ENCODE measurements at places on chromosomes 2 and 18. TPM values are rescaled to one million over a fixed set of nuclear protein-coding genes. Genes with fewer than 3 reads are reported as not detected.

- no peak for DNase-seq
These were observed 15.3 kb downstream of the DCTN1 start for GRCh38 chr2:74364533-74365505.

DNA sequence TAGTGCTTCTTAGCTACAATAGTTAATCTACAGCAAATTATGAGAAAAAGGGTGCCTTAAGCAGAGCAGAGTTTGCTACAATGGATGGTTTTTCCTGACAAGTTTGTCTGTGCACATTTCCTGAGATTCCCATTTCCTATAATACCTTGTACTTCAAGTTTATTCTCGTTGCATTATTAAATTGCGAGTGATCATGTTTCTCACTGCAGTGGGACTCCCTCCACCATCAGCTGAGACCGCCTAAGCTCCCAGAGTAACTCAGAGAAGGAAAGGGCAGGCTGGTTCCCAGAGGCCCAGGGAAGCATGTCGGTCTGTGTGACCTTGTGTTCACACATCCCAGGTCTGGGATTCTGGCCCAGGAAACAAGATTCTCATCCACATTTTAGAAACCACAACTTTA is 162.1 kb downstream of the ARL4C start:
- DNase-seq: no peak

SERPINB10 gene
- total RNA-seq: not detected

DNA sequence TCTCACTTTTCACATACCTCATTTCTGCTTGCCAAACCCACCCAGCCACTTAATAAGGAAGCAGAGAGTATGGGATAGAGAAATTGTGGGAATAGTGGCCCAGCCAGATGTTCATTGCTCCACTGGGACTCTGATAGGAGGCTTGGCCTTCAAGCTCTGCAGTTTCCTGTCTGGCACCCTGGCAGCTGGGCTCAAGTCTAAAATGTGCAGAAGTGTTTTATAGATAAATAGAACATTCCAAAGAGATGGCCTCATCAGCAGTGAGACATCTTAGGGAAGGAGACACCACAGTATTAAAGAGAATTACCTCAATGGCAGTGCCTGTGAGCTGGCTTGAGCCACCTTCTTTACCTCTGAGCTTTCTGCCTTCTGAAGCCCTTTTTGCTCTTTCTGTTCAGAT is 24.7 kb downstream of the COPS7B start:
- no peak for DNase-seq

DNA sequence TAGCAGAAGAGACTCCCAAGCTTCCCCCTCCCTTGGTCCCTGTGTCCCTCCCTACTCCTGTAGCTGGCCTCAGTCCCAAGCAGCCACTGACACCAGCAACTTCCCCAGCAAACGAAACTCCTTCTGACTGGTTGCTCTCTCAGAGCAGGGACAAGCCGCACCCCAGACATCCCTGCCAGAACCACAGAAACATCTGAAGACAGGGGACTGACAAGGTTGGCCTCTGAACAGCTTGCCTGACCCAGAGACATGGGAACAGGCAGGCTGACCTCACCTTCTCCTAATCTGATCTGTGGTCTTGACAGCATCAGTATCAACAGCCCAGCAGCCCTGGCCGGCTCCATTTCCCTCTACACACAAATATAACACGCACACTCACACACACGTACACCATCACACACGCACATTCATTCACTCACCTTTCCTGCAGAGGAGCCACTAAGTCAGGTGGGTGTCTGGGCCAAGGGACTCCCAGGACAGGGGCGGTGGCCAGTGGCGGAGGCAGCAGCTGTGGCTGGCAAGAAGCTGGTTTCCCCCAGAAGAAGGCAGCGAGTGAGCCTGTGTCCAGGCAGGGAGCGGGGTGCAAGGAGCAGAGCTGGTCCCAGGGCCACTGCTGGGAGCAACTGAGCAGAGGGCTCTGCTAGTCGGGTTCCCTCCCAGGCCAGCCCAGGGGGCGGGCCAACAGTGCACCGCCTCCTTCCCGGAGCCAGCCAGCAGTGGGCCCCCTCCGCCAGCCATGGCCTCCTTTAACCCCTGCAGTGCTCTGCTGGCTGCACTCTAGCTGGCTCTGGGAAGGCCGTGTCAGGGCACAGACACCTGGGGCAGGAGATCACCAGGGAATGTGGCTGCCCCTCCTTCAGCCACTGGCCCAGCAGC is 59.1 kb downstream of the TNS1 start:
- DNase-seq: peak; percentile 28

ATF2 gene
- 119 TPM for total RNA-seq

DNA sequence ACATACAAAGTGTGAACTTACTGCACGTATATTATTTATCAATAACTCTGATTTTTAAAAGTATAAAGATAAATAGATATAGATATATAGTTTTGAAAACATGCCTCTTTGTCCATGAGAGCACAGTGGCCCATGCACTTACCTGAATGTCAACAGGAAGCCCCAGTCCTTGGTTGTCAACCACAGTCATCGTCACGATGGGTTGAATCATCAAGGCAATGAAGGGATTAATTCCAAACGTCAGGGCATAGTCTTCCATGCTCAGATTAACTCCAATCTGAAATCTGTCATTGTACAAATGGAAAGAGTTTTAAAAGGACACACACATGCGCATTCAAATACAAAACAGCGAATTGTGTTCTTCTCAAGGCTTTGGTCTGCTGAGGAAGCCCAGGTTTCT is 15.5 kb downstream of the SCYGR4 start:
- no peak for DNase-seq

IL36B gene
- not detected for total RNA-seq

GRCh38 chr2:1421731-1422130 is 8.5 kb downstream of the TPO start:
- DNase-seq: no peak
